ENCODE measurements at places on chromosomes 12 and 14.

- DNase-seq = no peak
These were observed 34.7 kb upstream of the AP4S1 start for GRCh38 chr14:30990770-30991169.

- DNase-seq = no peak
These were observed 38.5 kb downstream of the TRIM9 start for GRCh38 chr14:51056421-51056820.

GRCh38 chr12:102533483-102534215, 53.3 kb upstream of the IGF1 start:
- DNase-seq = no peak

DNA sequence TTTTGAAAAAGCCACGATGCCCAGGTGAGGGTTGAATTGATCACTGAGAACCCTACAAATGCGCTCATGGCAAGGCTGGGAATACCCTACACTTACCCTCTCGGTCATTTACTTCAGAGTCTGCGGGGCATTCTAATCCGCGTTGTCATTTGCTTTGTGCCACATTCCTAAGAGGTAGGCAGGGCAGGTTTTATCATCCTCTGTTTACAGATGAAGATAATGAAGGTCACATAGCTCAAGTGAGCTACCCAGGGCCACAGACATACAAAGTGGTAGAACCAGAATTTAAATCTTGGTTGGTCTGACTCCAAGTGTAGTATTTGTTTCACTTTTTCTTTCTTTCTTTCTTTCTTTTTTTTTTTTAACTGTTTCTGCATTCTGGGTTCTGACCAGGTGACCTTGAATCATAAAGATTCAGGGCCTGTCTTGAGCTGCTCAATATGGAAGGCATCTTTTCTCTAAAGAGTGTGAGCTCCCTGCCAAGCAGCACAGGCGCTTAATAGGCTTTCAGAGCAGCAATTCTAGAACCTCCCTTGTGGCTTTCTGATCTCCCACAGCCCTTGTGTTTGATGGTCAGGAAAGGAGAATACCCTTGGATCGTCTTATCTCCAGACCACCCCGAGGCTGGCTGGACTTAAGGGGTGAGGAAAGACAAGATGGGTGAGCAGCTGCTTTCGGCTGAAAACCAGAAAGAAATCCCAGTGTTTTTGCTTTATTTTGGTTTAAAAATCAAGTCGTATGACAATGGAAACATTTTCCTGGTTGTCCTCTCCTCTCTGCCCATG, 662 bp upstream of the BATF start:
- DNase-seq = no peak

DNA sequence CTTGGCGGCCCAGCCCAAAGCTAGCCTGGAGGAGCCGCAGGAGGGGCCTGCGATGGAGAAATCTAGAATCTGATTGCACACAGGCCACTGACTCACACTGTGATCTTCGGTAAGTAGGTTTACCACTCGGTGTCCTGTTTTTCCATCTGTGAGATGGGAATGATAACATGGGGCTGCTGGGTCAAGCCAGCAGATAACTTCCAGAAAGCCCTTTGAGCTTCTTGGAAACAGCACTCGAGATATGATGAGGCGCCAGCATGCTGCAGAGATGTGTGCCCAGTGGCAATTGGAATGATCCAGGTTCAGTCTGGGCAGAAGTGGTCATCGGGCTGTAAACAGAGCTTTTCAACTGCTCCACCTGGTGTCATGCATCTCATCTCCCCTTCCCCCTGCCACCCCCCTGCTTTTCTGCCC, 771.3 kb upstream of the TBX3 start:
- DNase-seq = no peak

GRCh38 chr14:101776344-101776743, 14.8 kb downstream of the PPP2R5C start:
- DNase-seq = no peak

DNA sequence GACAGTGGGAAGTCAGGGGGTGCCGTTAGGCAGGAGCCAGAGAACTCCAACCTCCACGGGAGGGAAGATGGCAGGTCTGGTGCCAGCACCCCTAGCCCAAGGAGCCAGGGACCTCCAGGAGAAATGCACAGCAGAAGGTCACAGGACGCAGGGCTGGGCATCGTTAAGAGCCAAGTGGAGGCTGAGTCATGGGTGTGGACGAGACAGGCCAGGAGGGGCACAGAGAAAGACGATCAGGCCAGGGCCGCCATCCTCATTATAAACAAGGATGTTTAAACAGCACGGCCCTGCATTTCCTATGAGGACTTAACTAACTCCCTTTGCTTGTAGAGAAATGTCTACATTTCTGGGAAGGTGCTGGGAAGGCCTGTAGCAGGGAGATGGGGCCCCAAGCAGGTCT, 77.9 kb upstream of the FZD10 start:
- DNase-seq = no peak

- no peak for DNase-seq
These were observed 17.0 kb downstream of the SLC4A8 start for GRCh38 chr12:51441583-51441982.

- DNase-seq = peak; percentile 31
These were observed 939 bp downstream of the NPC2 start for GRCh38 chr14:74491956-74492775.

GRCh38 chr14:77000340-77001270, 27.9 kb downstream of the IRF2BPL start:
- DNase-seq = peak; percentile 23

- no peak for DNase-seq
These were observed 16.7 kb downstream of the SLC7A7 start for GRCh38 chr14:22798528-22798927.

DNA sequence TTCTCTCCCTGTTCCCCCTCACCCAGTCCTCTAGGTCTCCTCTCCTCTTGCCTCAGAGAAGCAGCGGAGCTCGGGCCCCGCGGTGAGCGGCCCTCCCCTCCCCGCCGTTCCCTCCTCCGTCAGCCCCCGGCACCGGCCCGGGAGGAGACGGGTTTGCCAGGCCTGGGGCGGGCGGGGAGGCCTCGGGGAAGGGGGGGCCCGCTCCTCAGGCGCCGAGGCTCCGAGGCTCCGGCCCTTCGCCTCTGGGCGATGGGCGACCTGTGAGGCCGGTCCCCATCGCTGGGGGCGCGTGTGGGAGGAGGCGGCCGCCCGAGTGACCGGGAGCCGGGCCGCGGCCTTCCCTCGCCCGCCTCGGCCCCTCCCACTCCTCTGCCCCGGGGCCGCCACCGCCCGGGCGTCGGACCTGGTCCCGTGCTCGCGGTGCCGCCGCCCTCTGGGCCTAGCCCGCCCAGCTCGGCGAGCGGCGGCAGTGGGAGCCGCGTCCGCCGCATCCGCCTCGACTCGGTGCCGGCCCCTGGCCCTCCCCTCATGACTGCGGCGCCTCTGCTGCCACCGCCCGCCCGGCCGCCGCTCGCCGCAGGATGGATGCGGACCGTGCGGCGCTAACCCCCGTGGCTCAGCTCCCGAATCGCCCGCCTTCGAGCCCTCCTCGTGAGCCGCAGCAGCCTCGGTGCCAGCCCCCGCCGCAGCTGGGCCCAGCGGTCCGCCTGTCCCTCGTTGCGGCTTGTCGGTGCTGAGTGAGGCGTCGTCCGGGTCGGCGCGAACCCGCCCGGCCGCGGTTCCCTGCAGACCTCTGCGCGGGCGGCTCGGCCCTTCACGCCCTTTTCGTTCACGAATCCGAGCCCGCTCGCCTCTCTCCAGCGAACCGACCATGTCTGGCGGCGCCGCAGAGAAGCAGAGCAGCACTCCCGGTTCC, 574 bp downstream of the WNK1 start:
- DNase-seq = no peak

GRCh38 chr14:71659159-71659558, 273.1 kb upstream of the RGS6 start:
- DNase-seq = no peak

DNA sequence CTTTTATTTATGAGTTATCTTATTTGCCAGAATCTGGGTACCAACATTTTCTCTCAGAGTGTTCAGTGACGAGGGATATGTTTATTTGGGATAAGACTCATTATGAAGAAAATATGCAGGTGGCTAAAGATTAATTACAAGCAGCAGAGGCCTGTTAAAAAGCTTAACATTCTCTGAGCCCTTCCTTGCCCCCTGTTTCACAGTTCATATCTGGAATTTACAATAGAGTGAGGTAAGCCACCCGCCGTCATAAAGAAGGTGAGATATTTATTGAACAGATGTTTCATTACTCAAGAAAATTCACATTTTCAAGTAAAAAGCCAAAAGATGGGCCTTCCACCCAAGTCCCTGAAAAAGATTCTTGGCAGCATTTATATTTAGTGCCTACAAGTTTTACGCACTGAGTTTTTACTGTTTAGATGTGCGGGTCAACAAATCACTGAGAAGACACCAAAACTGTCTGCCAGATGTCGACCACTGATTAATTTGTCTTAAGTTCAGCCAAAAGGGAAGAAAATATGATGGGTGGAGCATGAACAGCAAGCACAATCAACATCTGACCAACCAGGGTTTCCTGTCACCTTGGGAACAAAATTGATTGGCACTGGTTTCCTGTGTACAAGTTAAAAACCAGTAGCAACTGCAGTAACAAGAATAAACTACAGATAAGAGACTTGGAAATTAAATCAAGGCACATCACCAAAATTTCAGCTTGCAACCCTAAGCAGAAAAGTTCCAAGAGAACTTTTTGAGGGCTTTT, 85.5 kb upstream of the PTPRB start:
- peak; percentile 21 for DNase-seq

DNA sequence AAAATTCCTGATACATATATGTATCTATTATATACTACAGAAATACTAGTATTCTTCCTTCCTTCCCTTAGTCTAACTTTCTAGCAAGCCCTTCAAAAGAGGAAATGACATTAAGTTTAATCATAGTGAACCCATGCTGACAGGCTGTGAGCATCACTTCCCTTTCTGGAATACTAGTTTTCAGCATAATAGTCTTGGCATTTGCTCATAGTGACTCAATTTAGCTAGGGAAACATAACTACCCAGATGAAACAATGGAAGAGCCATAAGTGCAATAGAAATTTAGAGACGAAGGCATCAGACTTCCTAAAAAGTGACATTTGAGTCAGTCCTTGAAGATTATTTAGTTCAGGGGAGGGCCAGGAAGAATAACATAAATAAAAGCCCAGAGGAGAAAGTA, 184.5 kb upstream of the CRY1 start:
- DNase-seq = peak; percentile 1

GRCh38 chr12:24014240-24014639, 64.8 kb upstream of the SOX5 start:
- no peak for DNase-seq

DNA sequence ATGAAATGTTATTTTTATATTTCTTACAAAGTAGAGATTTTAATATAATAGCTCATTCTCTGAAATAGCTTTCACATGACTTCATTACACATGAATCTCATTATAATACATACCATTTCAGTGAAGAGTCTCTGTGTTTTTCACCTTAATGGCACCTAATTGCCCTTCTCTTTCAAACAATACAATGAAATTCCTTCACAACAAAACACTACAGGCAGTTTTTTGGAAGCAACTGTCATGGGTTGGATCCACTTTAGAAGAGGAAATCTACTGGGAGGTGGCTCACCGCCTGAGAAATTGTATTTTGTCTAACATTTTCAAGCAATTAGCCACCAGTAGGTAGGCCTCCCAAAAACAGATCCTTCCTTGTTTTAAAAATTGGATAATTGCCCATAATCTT, 40.3 kb upstream of the RGS6 start:
- DNase-seq = no peak

DNA sequence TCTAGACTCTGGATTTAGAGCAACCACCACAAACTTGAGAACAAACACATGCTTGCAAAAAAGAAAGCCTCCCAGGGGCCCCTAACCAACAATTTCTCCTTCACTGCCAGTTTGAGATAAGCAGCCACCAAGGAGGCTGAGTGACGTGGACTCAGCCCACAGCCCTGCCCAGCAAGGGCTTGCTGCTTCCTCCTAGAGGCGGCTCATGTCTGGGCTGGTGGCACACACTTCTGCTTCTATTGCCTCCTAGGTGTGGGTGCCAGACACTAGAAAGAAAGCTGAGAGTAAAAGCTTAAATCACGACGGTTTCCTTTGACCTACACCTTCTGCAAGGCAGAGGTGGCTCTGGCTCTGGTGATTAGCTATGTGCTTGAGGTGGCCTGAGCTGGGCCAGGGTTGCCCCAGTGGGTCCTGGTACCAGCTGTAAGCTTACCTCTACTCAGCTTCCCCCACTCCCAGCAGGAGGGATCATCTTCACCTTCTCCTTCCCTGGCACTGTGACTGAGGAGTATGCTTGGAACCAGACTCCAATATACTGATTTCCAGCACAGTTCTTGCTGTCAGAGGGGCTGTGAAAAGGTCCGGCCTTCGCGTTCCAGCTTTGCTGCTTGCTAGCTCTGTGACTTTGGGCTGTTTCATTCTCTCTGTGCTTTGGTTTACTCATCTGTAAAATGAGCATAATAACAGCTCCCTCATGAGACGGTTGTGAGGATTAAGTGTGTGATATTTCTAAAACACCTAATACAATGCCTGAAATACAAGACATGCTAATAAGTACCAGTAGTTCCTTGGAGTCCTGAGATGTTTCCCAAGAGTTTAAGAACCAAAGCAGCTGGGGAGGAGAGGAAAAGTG, 89.7 kb upstream of the PARP11 start:
- DNase-seq = peak; percentile 88

DNA sequence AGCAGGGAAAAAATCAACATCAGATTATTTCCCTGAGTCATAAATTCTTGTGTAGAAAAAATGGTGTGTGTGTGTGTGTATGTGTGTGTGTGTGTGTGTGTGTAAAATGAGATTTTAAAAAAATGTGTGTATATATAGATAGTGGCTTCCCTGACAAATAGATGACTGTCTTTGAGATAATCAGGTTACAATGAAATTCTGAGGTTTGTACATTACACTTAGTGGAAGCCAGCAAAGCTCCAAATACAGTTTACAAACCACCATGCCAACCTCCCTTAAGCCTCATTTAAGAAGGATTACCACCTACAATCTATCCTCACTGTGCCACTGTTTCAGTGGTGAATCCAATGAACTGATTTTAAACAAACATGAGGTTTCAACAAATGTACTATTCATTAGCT, 93.8 kb downstream of the MED13L start:
- no peak for DNase-seq

DNA sequence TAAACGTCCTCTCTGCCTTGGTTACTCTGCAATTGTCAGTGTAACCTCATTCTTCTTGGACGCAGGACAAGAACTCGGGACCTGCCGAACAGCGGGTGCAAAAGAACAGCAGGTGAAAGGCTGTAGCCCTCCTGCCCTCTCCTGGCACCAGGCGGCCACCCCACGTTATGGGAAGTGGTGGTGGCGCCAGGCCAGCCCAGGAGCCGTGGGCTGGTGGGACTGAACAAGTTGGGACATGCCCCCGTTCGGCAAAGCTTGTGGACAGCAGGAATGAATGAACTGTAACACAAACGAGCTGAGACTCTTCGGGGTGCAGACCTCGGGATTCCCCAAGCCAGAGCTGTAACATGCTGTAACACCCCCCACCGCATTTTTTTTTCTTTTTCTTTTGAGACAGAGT, 6.6 kb upstream of the M6PR start:
- DNase-seq = no peak

DNA sequence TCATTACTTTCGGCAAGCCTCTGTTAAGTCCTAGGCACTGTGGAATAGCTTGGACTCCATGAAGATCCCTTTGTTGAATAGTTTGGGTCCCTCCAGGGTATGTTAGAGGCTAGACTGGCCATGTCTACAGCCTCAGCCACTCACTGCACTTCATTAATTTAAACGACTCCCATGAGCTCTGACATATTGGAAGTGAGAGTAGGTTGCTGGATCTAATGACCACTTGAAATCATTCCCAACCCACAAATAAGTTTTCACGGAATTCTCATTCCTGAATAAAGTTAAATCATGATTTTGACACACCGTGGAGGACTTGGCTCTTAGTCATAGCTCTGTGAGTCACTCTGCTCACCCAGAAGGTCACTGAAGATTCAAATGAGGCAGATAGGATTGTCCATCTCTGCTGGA, 21.4 kb upstream of the APPL2 start:
- no peak for DNase-seq

GRCh38 chr12:25337916-25338315, 87.2 kb upstream of the KRAS start:
- DNase-seq = no peak

All from CD4-positive, alpha-beta T cell treated with Interleukin-1 beta for 1 hour (primary cell).